ENCODE measurements at places on chromosomes 12 and 14. TPM values are rescaled to one million over a fixed set of nuclear protein-coding genes. Genes with fewer than 3 reads are reported as not detected.

DNA sequence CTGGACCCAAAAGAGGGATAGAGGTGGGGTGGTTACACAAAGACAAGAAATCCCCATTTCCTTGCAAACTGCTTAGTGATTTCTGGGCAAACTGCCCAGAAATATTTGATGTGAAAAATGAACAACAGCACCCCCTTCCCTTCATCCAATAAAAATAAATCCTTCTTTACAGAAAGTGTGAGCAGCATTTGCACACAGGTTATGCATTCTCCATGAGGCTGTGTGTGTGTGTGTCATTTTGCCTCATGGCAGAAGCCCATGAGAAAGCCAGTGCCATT, 17.2 kb upstream of the NRXN3 start:
- no peak for DNase-seq

The RAD9B gene
- 3.0 TPM for total RNA-seq

The REM2 gene
- 2.1 TPM for total RNA-seq

The KRT2 gene
- not detected for total RNA-seq

GRCh38 chr14:75578786-75579337, 442 bp downstream of the FLVCR2 start:
- no peak for DNase-seq

GRCh38 chr12:62604871-62605270, 138.2 kb downstream of the MON2 start:
- DNase-seq = no peak

DNA sequence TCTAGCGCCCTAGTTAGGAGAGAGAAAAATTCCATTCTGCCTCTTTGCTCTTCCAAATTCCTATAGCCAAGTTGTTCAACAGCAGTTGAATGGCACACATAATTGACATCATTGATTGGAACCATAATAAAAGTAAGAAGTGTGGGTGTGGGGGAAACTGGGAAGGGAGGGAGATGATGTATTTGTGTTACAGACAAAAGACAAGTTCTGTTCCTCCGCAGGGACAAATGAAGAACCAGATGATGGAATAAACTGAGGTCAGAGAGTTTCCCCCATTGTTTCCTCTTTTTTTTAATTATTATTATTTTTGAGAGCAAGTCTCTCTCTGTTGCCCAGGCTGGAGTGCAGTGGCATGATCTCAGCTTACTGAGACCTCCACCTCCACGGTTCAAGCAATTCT, 34.9 kb downstream of the GDF11 start:
- no peak for DNase-seq

The CLECL1 gene
- 106 TPM for total RNA-seq

Data from OCI-LY7 (cell line).